ENCODE measurements at places on chromosomes 4 and X.

GRCh38 chr4:1249731-1250526, 999 bp upstream of the CTBP1 start:
- peak; percentile 49 for DNase-seq

DNA sequence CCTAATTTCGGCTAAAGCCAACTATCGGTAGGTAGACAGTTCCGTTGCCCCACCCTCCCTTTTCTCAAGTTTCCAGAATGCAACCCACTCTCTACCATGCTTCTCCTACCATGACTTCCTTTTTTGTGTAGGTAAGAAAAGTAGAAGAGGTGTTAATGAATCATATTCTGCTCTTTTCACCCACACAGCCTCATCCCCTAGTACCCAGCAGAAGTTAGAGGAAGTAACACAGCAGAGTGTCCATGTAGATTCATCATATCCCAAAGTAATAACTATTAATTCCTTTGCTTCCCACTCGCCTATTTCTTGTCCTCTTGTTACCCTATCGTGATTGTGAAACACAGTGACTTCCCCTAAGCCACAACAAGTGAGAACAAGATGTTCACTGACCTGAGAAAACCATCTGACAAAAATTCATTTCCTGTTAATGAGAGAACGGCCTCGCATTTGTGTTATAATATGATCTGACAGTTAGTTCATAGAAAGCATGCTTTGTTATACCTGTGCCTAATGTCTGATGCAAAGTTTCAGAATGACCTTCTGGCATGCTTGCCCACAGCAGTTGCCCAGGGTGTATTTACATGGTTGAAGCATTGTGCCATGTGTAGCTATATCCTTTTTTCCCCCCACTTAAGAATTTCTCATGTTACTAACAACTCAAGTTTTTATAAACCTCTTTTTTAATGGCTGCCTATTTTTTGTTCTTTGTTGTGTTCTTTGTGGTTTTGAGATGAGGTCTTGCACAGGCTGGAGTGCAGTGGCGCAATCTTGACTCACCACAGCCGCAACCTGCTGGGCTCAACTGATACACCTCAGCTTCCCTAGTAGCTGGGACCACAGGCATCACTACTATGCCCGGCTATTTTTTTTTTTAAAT, 185.6 kb downstream of the RAP1GDS1 start:
- peak; percentile 30 for DNase-seq

DNA sequence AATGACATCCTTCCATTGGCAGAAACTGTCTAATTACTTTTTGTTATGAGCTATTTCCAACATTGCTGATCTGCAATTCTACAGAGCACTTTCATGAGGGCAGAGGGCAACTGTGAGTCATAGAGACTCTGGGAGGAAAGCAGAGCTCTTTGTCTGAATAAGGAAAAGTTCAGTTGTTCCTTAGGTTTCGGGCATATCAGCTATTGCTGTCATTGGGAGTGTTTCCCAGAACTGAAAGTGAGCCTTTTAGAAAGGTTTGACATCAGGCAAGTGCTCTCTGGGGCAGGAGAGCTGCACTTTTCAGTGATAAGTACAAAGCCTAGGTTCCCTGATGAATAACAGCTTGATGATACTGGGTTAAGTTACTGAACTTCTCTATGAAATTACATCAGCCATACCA, 119.2 kb upstream of the EDNRA start:
- no peak for DNase-seq

GRCh38 chrX:153692611-153693156, 5.0 kb downstream of the SLC6A8 start:
- no peak for DNase-seq

GRCh38 chr4:53189011-53189410, 176.8 kb downstream of the SCFD2 start:
- DNase-seq, result no peak

GRCh38 chr4:101259876-101260275, 87.5 kb downstream of the PPP3CA start:
- DNase-seq, result no peak

GRCh38 chr4:10647846-10648245, 36.7 kb downstream of the CLNK start:
- DNase-seq, result no peak

- no peak for DNase-seq
Observed at GRCh38 chr4:9932771-9933170, 88.5 kb downstream of the SLC2A9 start.

DNA sequence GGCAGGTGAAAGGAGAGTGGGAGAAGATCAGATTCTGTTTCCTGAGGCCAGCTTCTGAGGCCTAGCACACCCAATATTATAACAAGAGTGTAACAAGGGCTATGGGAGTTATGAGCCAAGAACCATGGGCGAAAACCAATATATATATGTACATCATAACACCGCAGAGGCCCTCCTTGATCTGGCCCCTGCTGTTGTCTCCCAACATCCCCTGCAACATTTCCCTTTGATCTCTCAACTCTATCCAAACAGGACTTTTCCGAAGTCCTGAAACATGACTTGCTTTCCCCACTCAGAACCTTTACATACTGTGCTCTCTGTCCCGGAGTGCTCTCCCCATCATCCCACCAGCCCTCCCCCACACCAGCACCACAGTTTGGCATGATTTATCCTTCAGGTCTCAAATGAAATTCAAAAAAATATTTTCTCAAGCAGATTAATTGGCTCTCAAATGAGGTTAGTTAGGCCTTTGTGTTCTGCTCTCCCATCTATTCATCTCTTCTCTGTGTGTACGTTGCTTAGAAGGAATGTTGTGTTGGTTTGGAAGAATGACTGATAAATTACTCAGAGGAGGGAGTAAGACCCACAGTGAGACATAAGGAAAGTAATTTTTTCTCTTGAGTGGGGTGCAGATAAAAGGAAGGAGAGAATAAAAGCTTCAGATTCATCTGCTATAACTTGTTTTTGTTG, 58.1 kb upstream of the SMIM10 start:
- DNase-seq, result no peak

GRCh38 chr4:102598762-102599374, 97.7 kb downstream of the NFKB1 start:
- DNase-seq, result no peak

DNA sequence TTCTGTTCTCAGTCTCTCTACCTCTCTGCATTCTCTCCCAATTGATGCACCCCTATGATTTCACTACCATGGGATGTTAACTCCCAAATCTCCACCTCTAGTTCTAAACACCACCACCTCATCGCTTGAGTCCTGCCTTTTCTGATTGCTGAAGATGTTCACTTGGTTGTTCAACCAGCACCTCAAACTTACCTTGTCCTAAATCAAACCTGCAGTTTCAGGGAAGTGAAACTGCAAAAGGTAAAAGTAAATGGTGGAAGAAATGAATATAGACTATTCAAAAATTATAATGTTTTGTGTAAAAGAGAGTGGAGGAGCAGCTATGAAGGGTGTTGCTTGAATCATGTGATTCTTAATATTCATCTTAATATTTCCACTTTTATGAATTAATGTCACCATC, 91.0 kb downstream of the PDE5A start:
- no peak for DNase-seq

- DNase-seq, result no peak
Observed at GRCh38 chrX:11346121-11346682, 53.0 kb downstream of the AMELX start.

GRCh38 chr4:165864271-165864670, 8.8 kb upstream of the TLL1 start:
- DNase-seq, result no peak

DNA sequence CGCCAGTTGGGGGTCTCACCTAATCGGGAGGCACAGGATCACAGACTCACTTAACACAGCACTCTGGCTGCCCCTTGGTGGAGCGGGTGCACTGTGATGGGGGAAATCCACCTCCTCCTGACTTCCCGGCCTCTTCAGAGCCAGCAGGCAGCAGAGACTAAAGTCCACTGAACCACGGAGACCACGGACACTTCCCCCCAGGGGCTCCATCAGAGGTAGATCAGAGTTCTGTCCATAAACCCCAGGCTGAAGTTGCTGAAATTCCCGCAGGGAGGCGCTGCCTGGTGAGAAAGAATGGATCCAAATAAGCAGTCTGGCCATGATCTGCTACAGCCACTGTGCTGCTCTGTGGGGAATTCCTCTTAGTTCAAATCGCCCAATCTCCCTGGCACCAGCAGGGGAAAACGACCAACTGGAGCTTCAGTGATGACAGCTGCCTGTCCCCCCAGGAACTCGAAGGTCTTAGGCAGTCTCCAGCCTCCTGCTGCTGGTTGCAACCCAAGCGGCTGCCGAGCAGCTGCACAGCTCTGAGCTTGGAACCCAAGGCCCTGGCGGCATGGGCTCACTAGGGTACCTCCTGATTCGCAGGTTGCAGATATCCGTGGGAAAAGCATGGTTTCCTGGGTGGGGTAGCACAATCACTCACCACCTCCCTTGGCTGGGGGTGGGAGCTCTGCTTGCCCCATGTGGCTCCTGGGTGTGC, 106.9 kb upstream of the DCAF12L2 start:
- no peak for DNase-seq

DNA sequence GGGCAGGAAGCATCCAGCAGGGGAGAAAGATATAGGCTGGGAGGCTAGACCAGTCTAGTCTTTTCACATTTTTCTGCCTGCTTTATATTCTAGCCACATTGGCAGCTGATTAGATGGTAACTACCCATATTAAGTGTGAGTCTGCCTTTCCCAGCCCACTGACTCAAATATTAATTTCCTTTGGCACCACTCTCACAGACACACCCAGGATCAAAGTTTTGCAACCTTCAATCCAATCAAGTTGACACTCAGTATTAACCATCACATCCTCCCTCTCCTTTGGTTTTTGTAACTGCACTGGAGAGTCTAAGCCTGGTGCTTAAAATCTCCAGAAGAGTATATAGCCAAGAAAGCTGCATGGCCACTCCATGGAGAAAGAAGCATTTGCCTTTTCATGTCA, 560.4 kb downstream of the GRXCR1 start:
- DNase-seq, result no peak

- DNase-seq, result peak; percentile 3
Observed at GRCh38 chrX:38754102-38754790, 47.0 kb upstream of the MID1IP1 start.

DNA sequence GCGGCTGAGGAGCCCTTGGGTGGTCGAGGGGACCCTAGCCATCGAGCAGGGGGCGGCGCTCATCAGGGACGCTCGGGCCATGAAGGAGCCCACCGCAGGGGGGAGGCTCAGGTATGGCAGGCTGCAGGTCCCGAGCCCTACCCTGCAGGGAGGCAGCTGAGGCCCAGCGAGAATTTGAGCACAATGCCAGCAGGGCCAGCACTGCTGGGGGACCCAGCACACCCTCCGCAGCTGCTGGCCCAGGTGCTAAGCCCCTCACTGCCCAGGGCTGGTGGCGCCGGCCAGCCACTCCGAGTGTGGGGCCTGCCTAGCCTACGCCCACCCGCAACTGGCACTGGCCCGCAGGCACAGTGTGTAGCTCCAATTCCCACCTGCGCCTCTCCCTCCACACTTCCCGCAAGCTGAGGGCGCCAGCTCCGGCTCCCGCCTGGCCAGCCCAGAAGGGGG, 325.4 kb upstream of the FRG1 start:
- no peak for DNase-seq

DNA sequence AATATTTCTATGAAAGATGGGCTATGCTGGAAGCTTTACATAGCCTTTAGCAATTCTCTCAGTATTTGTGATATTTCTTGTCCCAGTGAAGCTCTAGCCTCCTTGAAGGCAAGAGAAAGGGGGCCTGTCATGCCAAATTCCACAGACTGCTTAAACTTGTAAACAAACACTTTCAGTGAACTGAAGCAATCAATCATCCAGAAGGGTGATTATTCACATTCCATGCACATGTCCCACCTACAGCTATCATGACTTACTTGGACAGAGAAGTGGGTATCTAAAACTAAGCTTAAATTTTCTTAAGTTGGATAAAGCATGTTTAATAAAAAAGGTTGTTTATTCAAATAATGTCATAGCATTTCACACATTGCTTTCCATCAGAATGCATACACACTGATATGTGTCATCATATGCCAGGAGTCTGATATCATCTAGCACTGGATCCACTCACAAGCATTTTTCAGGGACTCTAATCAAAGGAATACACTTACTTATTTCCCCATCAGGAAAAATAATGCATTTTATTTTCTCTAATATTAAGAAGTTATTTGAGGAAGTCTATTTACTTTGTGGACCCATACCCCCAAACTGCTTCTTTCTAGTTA, 1.2 kb upstream of the FSTL5 start:
- DNase-seq, result no peak

- no peak for DNase-seq
Observed at GRCh38 chrX:68511255-68511654, 12.4 kb downstream of the YIPF6 start.

- no peak for DNase-seq
Observed at GRCh38 chr4:162865102-162865501, 301.6 kb downstream of the NAF1 start.

GRCh38 chr4:112704991-112705845, 68.3 kb downstream of the LARP7 start:
- DNase-seq, result no peak

- DNase-seq, result no peak
Observed at GRCh38 chrX:17376431-17377077, 1.6 kb downstream of the NHS start.

DNA sequence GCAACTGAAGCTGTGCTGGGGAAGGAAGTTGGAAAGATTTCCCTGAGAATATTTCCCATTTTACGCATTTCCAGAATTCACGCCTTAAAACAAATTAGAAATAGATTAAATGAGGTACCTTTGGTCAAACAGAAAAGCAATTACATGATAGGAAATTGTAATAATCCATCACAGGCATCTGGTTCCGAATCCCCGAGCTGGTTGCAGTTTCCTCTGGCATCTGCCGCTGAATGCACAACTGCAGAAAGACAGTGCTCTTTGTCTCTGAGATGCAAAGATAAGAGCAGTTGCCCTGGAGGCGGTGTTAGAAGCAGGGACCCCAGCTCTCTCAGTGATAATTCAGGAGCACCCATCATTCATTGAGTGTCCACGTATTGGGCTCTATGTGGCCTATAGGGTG, 224.4 kb downstream of the LDB2 start:
- DNase-seq, result no peak

DNA sequence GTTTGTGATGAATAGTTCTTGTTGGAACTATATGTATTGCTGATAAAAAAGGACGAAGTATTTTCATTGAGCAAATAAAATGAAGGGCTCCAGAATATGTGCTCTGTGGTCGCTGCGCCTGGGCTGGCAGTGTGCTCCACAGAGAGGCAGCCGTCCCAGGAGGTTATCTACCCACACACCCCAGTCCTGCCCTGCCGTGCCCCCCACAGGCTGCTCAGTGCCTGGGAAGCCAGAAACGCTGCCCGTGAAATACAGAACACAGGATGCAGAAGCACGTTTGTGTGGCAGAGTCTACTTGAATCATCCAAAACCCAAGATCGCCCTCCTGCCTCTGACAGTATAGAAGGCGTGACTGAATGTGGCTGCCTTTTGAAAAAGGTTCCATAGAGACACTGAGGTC, 1.4 kb downstream of the CLDN22 start:
- DNase-seq, result no peak
